PC-9 (cell line): ENCODE measurements at places on chromosomes 7 and 10. TPM values are rescaled to one million over a fixed set of nuclear protein-coding genes. Genes with fewer than 3 reads are reported as not detected.
A peak's percentile ranks its signal among the peaks of the same experiment; 100 is the strongest.

DNA sequence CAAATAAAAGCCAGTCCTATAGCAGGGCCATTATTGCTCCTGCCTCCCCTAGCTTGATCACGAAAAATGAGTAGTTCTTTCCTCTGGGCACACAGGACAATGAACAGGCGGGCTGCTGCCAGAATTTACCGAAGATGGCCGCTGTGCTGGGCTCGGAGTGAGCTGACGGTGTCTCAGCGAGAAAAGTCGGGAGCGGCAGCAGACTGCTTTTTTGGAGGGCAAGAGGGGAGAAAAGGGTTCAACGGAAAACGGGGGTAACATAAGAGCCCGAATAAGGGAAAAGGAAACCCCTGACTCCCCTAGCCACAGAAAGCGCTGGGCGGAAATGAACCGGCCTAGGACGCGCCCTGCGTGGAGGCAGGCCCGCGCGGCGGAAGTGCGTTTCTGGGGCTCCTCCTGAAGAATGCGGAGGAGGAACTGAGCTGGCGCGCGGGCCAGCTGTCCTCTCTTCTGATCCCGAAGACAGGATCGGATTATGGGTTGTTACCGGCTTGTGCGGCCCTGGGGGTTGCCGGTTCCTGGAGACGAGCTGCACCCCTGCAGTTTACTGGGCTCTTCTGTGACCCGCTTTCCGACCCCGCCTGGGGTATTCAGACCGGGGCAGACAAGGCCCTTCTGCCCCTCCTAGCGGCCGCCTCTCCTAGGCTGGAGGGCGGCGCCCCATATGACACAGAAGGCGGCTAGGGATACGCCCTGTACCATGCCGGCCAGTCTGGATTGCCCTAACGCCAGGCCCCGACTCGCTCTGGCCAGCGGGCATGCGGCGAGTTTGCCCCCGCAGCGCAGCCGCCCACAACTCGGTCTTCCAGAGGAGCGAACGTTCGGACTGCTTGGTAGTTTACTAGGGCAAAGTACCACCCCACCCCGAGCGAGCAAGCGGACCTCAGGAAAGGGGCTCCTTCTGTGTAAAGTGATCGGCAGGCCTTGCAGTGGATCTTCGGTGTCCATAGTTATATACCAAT lies 30.1 kb upstream of the KMT2E start:
- peak; percentile 88 for DNase-seq

The PCBD1 gene
- total RNA-seq, result 128 and 164 TPM in 2 replicates

DNA sequence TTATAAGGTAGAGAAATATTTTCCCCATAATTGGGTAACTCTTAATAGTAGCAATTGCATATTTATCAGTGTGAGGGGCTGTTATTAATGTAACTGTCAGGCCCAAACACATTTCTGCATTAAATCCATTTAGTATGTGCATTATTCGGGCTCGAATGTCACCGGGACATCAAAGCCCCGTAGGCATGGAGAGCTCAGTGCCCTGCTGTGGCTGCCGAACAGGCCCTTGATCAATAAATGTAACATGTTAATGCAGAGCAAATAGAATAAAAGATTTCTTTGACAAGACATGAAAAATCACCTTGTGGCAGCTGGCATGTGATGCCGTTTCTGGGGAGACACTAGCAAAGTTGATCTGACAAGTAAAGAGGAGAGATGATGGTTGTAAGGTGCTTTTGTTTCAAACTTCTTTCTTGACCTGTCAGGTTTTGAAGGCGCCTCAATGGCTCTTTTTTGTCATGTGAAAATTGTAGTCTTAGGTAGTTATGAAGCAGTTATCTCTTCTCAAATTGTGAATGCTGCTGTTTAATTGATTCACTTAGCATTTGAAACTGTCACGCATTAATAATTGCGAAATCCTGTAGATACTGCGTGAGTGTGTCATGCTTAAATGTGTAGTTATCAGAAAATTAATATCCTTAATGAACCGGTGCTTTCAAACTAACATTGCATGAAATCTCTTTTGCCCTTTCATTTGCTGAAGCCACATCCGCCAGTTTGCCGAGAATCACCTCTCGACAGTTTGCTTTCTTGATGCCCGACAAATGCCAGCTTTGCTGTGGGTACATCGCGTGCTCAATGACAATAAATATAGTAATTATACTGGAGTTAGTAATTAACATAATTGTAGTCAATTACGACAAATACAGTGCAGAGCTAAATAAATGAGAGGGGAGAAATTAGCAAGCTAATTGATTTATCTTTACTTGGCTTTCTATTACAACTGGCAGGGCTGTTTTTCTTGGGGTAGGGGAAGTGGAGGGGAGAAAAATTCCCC lies 19.5 kb downstream of the LRMDA start:
- DNase-seq, result no peak

- no peak for DNase-seq
Observed at GRCh38 chr10:314381-314780, 179.1 kb downstream of the ZMYND11 start.

The XPNPEP1 gene
- total RNA-seq, result 24.6 and 29.8 TPM in 2 replicates

DNA sequence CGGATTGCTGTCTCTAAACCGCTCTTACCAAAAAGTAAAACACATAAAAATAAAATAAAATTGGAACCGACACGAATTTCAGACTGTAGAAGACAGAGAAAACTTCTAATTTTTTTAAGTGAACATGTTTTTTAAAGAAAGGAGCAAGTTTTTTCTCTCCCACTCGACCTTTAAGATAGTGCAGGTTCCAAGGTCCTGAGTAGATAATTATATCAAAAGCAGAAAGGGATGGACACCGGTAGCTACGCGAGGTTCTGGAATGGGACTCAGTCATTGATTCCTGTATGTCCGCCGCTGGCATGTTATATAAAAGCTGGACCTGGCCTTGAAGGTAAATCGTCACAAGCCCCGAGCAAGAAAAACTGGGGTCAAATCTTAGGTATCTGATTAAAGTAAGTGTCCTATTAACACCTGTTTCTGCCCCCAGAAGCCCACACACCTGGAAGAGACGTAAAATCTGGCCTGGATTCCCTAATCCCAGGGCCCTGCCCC lies 462 bp upstream of the CISD1 start:
- no peak for DNase-seq

DNA sequence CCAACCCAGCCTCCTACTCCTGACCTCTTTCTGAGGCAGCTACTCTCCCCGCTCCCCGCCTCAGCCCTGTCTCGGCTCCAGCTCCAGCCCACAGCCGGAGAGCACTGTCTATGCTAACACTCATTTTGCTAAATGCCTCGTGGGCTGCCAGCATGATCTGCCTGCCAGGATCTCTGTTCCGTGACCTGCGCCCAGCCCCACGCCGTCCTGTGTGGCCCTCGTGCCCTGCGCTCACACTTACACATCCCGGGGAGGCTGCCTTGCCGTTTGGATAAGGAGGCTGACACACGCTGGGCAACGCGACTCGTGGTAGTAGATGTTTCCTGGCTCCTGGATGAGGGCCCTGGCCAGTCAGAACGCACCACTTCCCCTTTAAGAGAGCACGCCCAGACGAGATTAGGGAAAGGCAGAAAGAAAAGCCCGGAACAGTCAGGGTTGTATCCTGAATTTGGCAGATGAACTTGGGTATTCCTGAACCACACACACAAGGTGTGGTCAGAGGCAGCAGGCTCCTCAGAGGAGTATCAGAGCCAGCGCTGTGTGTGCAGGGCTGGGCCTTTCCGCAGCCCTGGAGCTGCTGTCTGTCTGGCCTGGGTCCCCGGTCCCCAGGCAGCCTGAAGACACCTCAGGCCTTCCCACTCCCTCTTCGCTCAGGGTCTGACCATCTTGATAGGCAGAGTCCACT lies 97.7 kb upstream of the EFCAB10 start:
- DNase-seq, result no peak

DNA sequence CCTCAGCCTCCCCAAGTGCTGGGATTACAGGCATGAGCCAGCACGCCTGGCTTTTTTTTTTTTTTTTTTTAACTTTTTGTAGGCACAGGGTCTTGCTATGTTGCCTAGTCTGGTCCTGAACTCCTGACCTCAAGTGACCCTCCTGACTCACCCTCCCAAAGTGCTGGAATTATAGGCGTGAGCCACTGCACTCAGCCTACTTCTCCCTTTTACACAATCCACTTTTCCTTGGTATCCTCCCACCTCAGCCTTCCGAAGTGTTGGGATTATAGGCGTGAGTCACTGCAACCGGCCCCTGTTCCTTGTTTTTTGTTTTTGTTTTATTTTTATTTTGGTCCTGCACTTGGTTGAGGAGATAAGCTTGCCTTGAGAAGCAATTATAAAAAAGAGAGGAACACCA lies 75.9 kb upstream of the KMT2C start:
- DNase-seq, result peak; percentile 43

DNA sequence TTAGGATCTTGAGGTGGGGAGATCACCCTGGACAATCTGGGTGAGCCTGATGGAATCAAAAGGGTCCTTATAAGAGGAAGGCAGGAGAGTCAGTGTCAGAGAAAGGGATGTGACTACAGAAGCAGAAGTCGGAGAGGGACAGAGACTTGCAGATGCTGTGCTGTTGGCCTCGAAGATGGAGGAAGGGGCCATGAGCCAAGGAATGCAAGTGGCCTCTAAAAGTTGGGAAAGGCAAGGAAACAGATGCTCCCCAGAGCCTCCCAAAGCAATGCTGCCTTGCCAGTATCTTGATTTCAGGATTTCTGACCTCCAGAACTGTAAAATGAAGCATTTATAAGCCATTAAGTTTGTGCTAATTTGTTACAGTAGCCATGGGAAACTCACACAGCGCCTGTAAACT lies 165.2 kb downstream of the FANK1 start:
- DNase-seq, result no peak

The PKD2L1 gene
- total RNA-seq, result not detected in 2 replicates

- DNase-seq, result no peak
Observed at GRCh38 chr7:102933763-102934162, 21.0 kb downstream of the LRRC17 start.

GRCh38 chr10:93826355-93826754 lies 67.4 kb upstream of the SLC35G1 start:
- no peak for DNase-seq

- DNase-seq, result no peak
Observed at GRCh38 chr10:77877441-77878344, 48.9 kb downstream of the DLG5 start.

GRCh38 chr7:127891144-127891543 lies 140.1 kb downstream of the LRRC4 start:
- no peak for DNase-seq

GRCh38 chr10:21212348-21212747 lies 313.1 kb downstream of the SKIDA1 start:
- no peak for DNase-seq

The COMMD3 gene
- 38.1 and 43.5 TPM in 2 replicates for total RNA-seq

The SPAG6 gene
- total RNA-seq, result 0.55 TPM in 1 of 2 replicates, not detected in the other

The CRYGN gene
- 1.0 and 1.2 TPM in 2 replicates for total RNA-seq

DNA sequence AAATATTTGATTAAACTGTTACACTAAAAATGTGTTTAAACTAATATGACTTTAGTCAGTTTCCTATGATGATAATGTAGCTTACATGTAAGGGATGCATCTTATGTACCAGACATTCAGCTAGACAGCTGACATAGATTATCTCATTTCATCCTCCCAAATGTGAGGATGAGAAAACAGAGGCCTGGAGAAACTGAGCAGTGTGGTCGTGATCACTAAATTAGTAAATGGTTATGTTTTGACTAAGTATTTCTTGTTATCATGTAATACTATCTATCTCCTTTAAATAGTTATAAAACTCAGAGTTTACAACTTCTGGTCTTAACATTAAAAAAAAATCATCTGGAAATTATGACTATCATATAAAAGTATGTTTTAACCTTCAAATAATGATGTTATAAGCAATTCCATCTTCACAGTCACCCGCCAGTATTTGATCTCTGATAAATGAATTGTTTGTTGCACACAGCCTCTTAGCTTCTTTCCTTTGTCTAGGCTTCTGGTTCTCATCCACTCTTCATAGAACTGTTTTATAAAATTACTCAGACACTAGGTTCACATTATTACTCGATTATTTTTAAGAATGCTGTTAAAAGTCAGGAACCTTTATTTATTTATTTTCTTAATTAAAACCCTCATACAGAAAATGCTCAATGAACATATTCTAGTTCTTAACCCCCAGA lies 33.6 kb upstream of the HDAC9 start:
- no peak for DNase-seq

GRCh38 chr7:49228426-49229098 lies 304.2 kb downstream of the CDC14C start:
- no peak for DNase-seq

DNA sequence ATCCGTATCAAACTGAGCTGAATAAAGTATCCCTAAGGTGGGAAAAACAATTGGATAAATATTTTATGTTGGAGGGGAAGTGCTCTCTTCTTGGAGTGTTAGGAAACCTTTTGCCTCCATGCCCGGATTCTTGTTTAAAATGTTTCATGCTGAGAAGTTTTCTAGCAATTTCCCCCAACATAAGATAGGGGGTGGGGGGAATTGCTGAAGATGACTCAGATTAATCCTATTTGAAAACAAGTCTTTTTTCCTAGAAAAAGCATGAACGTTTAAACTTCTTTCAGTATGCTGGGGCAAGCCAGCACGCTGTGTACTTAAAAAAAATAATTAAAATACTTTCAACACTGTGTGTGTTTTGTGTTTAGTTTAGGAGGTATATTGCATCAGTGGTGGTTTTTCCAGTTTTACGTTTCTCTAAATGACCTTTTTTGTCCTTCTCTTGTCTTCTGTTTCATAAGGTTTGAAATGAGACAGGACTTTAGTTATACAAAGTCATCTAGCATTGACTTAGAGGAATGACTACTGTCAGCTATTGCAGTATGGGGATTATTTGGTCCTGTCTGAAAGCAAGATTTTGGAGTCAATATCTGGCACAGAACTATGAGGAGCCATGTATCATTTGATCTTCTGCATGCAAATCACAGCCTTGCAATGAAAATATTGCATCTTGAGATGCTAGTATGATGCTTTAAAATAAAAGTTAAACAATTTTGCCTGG lies 295.9 kb downstream of the GATA3 start:
- DNase-seq, result no peak

- DNase-seq, result no peak
Observed at GRCh38 chr10:69893271-69893900, 91.7 kb downstream of the COL13A1 start.

GRCh38 chr7:112782498-112782897 lies 7.7 kb downstream of the TMEM168 start:
- DNase-seq, result no peak

DNA sequence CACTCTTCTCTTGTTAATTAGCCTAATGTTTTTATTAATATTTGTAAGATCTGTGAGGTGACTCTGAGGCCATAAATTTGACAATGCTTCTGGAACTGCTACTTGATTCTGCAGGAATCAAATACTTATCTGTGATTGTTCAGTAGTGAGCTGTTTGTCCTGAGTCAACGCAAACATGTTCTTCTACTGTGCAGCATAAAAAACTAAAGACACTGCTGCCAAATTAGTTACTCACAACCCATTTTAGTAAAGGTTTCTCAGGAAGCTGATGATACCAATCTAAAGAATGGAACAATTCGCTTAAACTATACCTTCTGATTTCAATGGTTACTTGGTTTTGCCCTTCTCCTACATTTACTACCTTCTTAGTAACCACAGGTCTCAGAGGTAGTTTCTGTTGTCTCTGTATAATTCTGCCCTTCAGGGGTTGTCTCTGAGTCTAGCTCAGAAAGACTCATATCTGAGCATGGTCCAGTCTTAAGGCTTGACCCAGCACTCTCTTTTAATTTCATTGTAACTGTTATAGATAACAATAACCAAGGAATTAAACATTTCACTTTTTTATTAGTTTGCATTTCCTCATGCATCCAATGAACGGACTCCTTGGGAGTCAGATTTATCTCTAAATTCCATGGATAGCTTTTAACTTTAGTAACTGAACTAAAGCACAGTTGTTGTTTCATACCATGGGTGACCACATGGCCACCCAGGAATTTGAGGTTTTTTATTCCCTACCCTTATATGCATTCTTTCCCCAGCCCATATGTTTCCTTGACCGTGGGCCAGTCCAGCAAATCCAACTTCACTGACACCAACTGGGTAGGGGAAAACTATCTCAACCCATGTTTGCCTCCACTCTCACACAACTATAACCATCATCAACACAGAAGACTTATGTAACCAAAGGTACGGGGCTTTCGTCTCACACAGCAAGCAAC lies 309.5 kb upstream of the TEX47 start:
- DNase-seq, result no peak

The DKK1 gene
- total RNA-seq, result 75.2 and 106 TPM in 2 replicates
